ENCODE measurements at places on chromosomes 1 and 21.

- DNase-seq = no peak
Observed at GRCh38 chr1:48773133-48773532, 3.6 kb downstream of the BEND5 start.

- DNase-seq = no peak
Observed at GRCh38 chr1:231592809-231593208, 33.8 kb upstream of the DISC1 start.

- no peak for DNase-seq
Observed at GRCh38 chr1:211257826-211258225, 1.3 kb upstream of the RCOR3 start.

DNA sequence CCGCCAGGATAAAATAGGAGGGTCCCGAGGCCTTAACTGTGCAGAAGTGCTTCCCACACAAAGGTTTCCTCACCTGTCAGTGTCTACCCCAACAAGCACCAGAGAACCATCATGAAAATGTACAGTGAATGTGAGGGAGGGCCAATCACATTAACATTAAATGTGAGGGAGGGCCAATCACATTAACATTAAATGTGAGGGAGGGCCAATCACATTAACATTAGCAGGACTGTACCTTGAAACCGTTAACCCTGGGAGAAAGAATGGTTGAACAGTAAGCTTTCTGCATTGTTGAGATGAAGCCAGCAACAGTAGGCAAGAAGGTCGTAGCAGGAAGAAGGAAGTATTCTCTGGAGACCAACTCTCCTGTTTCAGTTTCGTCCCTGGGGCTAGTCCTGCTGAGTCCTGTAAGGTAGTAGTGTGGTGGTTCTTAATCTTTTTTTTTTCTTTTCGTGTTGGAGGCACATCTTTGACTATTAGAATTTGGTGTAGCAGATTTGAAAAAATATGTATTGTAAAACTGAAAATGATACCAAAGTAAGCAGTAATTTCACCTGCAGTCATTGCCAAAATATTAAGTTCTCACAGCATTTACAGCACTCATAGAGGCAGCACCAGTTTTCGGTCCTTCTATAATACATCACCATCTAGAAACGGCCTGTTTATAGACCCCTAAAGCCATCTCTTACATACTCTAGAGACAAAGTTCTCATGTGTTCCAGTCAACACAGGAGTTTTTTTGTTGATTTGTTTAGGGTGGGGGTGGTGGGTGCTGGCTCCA, 98.6 kb upstream of the PPP2R5A start:
- peak; percentile 26 for DNase-seq

DNA sequence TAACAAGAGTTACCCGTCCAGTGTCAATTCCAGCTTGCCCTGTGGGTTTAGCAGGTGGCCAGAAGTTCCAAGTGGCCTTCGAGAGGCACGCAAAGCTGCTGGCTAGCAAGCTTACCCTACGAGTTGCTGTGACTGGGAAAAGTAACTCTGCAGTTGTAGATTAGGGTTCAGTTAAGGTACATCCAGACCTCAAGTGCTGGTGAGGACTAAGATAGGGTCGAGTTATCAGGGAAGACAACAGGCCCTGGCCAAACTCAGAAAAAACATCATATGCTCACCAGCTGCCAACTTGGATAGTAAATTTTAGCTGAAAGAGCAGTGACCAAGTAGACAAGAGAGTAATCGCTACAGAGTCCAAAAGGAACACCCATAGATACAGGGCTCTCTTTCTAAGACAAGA, 27.7 kb upstream of the LRRC7 start:
- no peak for DNase-seq

DNA sequence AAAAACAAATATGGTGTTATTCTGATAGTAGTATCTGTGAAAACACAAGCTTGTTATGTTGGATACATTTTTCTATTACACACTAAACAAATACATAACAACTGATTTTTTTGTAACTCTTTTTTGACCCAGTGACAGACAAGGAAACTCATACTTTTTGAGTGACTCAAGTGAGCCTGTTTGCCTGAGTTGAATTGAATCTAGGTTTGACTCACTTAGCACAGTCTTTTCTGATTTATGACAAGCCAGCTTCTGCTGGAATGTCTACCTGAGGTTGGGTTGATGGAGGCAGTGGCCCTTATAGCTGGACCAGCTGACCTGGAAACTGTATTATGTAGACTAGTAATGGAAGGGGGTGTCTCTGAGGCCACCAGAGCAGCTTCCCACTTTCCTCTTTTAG, 4.2 kb upstream of the CLCA4 start:
- no peak for DNase-seq

- no peak for DNase-seq
Observed at GRCh38 chr1:210418863-210419650, 90.4 kb downstream of the HHAT start.

DNA sequence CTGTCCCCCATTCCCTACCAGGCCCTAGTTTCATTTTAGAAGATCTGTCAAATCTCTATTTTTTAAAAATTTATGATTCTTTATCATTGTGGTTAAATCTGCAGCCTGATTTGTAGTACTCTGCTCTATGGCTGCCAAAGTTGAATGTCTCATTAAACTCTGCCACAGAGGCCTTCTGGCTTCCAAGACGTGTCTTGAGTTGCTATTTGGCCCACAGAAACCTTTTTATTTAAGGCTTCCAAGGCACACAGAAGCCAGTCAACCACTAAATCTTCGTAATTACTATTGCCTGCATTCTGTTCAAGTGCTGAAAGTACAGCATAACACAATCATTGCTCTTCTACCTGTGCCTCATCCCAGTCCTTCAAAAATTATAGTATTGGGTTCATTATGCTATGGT, 971.0 kb downstream of the NCAM2 start:
- no peak for DNase-seq

GRCh38 chr1:160607672-160608032, 28.4 kb upstream of the CD84 start:
- DNase-seq = no peak

DNA sequence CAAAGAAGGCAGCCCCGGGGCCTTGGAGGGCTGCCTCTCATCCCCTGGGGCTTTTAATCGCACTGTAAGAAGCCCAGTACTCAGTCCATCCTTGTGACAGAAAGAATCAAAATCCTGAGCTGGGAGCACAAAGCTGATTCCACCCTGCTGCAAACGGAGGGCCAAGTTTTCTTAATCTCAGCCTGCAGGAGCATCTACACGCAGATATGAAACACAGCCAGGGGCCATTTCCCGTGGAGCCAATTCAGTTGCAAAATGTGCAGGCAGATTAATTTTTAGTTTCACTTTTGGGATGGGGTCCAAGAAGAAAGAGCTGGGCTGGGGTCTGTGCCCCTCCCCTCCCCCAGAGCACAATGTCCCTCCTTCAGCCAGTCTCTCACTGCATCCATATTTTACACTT, 4.4 kb downstream of the LYPD8 start:
- no peak for DNase-seq

DNA sequence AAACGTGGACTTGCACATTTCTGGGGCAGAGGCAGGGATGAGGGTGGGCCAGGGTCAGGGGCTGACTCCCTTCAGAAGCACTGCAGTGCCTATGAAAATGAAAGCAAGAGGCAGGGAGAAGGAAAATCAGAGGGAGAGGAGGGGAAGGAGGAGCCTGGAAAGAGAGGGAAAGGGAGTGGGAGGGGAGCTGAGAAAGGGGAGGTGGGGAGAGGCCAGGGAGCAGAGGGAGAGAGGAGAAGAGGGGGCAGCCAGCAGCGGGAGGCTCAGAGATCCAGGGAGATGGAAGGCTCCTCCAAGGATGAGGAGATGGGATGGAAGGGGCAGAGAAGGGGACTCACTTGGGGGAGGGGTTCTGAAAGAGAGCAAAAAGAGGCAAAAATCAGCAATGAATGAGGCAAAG, 96.3 kb upstream of the KLHDC7A start:
- no peak for DNase-seq

GRCh38 chr1:229893762-229894444, 173.1 kb upstream of the GALNT2 start:
- no peak for DNase-seq

GRCh38 chr1:64624808-64625207, 120.1 kb upstream of the RAVER2 start:
- no peak for DNase-seq

- DNase-seq = no peak
Observed at GRCh38 chr1:232964601-232965000, 14.2 kb downstream of the NTPCR start.

DNA sequence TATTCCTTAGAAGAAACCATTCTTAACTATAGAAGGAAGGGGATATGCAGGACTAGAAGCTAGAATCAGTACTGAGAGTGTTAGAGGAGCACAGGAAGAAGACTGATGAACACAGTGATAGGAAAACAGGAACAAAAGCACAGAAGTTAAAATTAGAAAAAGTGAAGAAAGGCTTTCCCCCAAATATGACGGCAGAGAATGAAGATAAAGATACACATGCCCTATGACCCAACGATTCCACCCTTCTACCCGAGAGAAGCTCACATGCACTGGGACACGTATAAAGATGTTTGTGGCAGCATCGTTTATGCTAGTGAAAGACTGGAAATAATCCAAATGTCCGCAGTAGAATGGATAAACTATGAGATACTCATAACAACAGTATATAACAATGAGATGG, 74.2 kb downstream of the DTL start:
- no peak for DNase-seq

DNA sequence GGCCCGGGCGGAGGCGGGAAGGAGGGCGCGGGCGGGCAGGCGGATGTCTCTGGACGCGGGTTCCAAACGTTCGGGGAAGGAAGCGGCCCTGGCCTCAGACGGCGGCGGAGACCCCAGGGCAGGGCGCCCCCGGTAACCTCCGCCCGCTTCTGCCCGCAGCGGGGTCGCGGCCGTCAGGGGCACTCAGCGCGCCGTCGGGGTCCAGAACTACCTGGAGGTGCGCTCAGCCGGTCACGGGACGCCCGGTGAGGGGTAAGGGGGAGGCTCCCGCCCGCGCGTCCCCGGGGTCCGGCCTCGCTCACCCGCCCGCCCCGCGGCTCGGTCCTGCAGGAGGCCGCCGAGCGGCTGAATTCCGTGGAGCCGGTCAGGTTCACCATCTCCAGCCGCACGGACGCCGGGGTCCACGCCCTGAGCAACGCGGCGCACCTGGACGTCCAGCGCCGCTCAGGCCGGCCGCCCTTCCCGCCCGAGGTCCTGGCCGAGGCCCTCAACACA, 406 bp downstream of the PUSL1 start:
- DNase-seq = no peak

GRCh38 chr1:154479764-154480421, 22.1 kb upstream of the TDRD10 start:
- DNase-seq = peak; percentile 53

GRCh38 chr1:9039761-9040658, 13.8 kb upstream of the SLC2A7 start:
- no peak for DNase-seq

DNA sequence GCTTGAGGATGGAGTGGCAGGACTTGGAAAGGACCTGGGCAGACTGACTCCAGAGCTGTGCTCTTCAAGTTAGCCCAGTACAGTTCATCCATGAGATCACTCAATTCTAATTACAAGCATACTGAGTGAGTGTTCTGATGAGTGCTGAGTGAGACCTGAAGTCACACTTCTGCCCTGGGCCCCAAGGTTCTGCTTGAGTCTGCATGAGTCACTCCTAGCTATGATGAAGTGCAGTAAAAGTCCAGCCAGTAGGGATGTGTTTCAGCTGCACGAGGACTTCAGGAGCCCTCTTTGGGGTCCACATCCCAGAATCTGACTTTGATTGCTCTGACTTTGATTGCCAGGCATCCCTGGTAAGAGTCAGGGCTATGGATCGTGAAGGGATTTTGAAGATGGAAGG, 35.8 kb downstream of the PLEKHA6 start:
- DNase-seq = no peak

DNA sequence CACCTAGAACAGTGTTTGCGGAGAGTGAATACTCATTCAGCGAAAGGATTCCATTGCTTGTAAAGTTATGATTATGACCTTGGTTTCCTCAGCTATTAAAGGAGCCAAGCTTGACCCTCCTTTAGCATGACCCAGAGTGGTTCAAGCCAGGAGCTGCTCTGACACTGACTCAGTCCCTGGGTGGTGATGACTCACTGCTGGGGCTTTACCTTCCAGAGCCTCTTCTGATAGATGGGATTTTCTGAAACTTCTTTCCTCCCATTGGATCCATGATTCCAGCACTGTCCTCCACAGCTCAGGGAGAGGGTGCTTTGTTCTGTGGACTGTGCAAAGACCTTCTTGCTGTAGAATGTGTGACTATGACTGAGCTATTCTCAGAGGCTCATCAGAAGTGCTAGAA, 77.4 kb downstream of the S1PR1 start:
- DNase-seq = no peak

DNA sequence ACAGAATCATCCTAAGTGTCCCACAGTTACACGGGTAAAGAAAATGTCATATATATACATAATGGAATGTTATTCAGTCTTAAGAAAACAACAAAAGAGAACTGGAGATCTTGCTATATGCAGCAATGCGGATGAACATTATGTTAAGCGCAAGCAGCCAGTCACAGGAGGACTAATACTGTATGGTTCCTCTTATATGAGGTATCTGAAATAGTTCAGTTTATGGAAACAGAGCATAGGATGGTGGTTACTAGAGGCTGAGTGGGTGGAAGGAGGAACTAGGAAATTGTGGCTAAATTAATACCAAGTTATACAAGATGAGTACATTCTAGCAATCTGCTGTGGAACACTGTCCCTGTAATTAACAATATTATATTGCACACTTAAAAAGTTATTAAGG, 834.3 kb downstream of the KCNT2 start:
- DNase-seq = no peak

DNA sequence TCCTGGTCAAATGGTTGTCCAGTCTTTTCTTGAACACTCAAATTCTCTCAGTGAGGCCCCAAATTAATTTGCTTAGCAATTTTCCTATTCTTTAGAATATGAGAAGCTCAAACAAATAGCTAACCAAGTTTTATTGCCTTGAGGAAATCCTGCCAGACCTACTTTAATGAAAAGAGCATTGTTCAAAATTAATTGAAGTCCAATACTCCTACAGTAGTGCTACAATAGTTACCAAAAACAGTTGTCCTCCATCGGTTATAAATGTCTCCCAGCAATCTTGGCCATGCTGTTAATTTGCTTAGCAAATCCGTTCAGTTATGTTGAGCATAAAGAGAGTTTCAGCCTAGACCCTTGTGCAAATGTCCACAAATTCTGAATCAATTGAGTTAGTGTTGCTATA, 112.9 kb downstream of the MAB21L3 start:
- DNase-seq = no peak

DNA sequence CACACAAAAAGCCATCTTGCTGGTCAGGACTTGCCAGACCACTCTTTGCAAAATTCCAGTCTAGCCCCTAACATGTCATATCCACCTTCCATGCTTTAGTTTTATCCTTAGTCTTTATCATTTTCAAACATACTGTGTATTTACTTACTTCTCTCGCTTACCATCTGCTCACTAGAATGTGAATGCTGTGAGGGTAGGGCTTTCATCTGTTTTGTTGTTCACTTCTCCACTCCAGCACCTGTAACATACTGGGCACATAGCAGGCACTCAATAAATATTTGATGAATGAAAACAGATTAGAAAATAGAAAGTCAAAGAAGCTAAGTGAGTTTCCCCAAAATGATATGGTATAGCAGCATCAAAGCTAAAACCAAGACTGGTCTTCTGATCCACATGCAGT, 79.9 kb downstream of the OLFML2B start:
- DNase-seq = no peak
